ENCODE measurements at places on chromosomes 3 and 15.

DNA sequence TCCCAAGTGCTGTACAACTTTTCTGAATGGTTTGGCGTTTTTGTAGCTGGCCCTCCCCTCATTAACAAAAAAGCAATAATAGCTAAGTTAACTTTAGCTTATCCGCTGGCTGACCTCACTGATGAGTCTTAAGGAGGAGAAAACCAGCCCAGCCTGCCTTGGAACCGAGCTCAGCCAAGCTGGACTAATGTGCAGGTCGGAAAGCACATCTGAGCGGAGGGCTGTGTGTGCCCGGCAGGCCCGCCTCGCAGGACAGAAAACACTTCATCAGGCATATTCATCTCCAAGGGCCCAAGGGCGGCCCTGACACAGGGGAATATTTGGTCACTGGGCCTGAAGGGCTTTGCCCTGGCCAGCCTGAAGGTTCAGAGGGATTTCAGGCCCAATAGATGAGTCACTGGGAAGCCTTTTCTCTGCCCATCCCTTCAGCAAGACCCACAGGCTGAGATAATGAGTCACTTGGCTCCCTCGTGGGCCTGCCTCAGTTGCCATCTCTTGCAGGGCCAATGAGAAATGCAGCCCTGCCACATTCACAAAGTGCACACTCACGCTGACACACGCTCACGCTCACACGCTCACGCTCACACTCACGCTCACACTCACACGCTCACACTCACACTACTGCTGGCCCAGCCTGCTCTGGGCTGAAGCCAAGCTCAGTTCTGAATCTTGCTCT, 75.1 kb downstream of the SLC12A8 start:
- DNase-seq: no peak

DNA sequence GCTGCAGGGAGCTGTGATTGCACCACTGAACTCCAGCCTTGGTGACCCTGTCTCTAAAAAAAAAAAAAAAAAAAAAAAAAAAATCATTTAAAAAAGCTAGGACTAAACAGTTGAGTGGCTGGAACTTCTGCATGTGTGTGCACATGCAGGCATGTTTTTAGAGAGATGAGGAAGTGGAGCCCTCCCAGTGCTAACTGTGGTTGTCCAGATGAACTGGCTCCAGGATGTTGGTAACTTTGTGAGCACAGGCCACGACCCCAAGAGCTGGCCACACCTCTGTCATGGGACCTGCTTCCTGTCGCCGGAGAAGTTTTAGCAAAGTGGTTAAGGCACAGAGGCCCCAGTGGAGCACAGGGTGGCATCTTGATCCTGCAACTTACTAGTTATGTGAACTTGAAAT, 27.0 kb downstream of the CHCHD6 start:
- DNase-seq: no peak

GRCh38 chr3:145145461-145145860, 1015.5 kb downstream of the PLOD2 start:
- no peak for DNase-seq

DNA sequence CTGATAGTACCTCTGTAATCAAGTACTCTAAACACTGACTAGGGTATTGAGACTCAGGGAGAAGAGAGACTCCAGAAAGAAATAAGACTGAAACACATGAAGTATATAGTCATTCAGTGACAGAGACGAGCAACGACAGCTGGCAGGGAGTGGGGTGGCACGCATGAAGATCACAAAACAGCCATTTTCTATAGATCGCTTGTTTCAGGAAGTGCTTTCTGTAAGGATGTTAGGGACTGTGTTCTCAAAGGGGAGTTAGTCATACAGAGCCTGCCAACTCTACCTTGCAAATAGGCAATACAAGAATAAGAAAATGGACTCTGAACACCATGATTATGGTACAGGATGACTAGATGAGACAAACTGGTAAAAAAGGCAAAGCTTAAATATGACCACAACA, 139.5 kb downstream of the TBL1XR1 start:
- peak; percentile 20 for DNase-seq

GRCh38 chr15:68583321-68583720, 4.5 kb downstream of the CORO2B start:
- DNase-seq: no peak

GRCh38 chr3:33681667-33682066, 36.4 kb downstream of the CLASP2 start:
- no peak for DNase-seq

GRCh38 chr3:57006179-57006657, 54.2 kb upstream of the SPATA12 start:
- no peak for DNase-seq

GRCh38 chr3:189982321-189982945, 138.3 kb downstream of the P3H2 start:
- no peak for DNase-seq

- DNase-seq: no peak
Observed at GRCh38 chr15:99487337-99487730, 78.5 kb upstream of the MEF2A start.

DNA sequence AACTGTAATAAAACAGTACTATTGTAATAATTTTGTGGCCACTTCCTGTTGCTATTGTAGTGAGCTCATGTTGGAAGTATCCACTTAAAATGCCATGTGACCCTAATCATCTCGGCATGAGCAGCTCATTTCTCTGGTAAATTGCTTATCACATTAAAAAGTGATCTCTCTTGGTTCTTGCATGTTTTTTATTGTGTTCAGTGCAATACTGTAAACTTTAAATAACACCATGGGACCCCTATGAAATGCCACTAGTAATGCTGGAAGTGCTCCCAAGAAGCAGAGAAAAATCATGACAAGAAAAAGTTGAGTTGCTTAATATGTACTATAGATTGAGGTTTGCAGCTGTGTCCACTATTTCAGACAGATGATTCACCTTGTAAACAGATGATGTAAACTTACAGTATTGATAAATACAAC, 45.6 kb downstream of the NMD3 start:
- DNase-seq: no peak

DNA sequence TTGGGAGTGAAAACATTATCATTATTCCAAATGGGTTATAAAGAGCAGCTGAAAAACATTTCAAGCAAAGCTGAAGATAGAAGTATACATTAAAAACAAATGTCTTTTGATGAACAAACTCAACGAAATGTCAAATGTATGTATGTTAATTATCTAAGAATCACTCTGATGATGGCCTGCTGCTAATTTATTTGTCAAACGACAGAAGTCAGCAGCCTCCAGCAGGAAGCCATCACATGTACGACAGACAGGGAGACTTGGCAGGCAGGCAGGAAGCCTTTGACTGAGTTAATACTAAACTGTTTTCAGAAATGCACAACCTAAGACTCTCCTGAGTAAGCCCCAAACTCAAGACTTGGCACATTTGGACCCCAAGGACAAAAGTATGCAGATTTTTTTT, 491.1 kb downstream of the ZNF385D start:
- DNase-seq: no peak

DNA sequence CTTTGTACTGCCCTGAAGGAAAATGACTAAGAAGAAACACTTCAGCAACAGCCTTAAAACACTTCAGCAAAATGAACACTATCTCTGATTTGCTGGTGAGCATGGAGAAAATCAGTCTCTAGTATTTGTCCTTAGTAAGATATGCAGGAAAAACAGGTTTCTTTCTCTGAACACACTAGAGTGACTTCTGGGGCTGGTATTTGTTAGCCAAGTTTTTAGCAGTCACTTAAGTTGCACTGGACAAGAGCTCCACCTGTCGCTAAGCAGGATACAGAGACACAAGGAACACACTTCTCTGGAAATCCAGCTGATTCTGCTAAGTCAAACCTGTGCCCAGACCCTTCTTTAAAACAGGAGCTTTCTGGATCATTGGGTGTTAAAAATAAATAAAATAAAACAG, 65.3 kb downstream of the CHAC1 start:
- no peak for DNase-seq

GRCh38 chr3:140922634-140923033, 19.0 kb upstream of the SLC25A36 start:
- no peak for DNase-seq

GRCh38 chr3:42070524-42070923, 20.6 kb upstream of the TRAK1 start:
- DNase-seq: no peak

DNA sequence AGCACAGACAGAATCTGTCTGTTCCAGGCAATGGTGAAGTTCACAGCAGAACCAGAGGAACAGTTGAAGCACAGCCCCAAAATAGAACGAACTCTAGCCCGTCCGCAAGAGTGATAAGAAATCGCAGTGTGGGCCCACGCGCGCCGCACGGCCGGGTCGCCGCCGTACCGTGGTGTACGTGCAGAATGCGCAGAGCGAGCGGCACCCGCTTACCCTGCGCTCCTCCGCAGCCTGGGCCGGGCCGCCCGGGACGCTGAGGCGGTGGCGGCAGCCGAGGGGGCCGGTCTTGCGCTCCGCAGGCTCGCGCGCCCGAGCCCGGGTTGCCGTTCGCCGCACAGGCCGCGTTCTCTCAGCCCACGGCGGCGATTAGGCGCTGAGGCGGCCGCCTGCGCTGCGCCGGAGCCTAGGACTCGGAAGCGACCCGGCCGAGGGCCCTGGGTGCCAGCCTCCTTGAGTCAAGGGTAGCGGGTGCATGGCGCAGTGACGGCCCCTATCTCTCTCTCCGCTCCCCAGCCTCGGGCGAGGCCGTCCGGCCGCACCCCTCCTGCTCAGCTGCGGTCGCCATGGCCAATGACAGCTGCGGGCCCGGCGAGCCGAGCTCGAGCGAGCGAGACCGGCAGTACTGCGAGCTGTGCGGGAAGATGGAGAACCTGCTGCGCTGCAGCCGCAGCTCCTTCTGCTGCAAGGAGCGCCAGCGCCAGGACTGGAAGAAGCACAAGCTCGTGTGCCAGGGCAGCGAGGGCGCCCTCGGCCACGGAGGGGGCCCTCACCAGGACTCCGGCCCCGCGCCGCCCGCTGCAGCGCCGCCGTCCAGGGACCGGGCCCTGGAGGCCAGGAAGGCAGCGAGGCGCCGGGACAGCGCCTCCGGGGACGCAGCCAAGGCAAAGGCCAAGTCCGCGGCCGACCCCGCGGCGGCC, 20.5 kb downstream of the WDR73 start:
- DNase-seq: peak; percentile 62

GRCh38 chr15:48720646-48721045, 75.1 kb upstream of the FBN1 start:
- no peak for DNase-seq

GRCh38 chr3:193560870-193561269, 6.2 kb upstream of the ATP13A4 start:
- DNase-seq: no peak

GRCh38 chr3:116833202-116833601, 123.6 kb downstream of the TUSC7 start:
- DNase-seq: no peak

- no peak for DNase-seq
Observed at GRCh38 chr15:64246364-64247189, 83.8 kb upstream of the PPIB start.

DNA sequence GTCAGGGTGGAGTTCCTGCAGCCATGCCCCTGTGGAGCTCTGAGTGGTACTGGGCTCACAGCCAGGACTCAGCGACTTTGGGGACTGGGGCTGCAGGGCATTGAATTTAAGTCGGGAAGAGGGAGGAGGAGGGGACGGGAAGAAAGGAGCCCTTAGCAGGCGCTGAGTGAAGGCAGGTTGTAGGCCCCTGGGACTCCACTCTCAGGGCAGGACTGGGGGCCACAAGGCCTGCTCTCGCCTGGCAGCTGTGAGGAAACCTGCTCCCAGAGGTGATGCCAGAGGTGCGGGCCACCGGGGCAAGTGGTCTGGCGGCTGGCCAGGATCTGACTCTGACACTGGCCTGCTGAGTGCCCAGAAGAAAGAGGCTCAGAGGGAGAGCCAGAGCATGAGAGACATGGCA, 73.5 kb downstream of the EPHB3 start:
- no peak for DNase-seq

DNA sequence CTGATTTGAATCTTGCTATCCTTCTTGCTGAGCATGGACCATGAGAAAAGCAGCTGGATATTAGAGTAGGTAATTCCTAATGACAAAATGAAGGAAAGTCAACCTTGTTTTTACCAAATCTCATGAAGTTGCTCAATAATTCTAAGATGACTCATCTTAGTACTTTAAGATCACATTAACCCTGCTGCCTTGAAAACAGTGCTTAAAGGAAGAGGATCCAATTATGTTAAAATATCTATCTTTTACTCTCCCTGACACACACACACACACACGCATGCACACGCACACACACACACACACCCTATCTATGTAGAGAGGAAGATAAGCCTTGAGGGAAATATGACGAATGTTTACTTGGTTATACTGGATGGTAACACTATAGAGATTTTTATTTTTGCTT, 16.0 kb upstream of the MYO1E start:
- no peak for DNase-seq

- no peak for DNase-seq
Observed at GRCh38 chr15:73584699-73585420, 48.3 kb downstream of the NPTN start.

DNA sequence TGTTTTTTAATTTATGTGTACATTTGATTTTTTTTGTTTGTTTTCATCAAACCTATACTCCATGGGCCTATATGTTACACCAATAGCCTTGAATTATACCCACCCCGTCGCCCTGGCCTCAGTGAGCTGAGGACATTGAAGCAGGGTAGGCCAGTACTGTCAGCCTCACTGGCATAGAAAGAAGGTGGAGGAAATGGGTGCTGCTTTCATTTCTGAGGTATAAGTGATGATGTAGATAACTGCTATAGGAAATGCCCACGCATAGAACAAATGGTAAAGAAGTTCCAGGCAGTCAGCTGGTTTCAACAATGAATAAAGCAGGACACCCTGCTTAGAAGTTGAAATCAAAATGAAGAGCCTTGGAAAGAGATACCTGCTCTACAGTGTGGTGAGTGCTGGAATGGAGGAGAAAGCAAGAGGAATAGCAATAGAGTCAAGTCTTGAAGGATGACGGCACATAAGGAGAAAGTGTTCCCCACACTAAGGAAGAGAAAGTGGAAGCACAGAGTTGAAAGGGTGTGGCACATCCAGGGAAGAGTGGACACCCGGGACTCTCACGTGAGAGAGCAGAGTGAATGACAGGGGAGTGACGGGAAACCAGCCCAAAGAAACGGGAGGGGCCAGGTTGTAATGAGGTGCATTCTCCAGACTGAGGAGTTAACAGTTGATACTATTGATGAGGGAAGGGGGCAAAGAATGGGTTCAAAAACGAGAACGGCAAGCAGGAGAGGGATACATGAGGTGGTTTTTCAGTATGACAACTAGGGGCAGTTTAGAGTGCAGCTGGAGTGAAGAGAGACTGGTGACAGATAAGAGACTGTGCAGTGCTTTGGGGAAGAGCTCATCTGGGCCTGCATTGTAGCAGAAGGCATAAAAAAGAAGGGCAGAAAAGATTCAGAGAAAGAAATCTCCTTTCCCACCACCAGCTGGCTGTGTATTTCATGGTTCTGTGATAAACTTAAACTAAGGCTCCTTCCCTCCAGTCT, 70.5 kb downstream of the KLHL25 start:
- peak; percentile 35 for DNase-seq

DNA sequence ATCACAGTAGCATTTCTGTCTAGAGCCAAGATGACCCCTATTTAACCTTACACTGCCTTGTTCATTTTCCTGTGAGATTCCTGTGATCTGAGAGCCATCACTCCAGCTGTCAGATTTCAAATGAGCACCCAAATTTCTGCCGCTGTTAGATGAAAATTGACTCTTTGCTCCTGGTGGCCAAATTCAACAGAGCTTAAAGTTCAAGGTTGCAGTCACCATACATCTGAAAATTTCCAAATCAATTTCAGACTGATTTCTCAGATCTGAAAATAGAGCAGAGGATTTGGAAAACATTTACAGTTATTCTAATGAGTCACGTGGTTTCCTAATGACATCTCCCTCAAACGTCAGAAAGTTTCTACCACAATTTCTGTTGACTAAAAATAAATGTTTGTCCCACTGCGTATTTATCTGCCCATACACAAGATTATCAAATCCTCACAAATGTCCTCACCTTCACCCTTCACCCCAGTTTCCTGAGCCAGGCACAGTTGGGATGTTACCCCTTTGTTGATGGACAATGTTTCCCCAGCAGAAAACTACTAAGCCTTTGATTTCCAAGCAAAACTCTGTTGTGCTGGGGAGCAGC, 16.4 kb downstream of the HDC start:
- no peak for DNase-seq
